Dorsolateral prefrontal cortex (tissue), 122 donors: ENCODE measurements at places on chromosomes 12 and 14. TPM values are rescaled to one million over a fixed set of nuclear protein-coding genes. Genes with fewer than 3 reads are reported as not detected.

The CLMN gene
- 102 TPM for total RNA-seq

The SLC5A8 gene
- 0.48 TPM for total RNA-seq

DNA sequence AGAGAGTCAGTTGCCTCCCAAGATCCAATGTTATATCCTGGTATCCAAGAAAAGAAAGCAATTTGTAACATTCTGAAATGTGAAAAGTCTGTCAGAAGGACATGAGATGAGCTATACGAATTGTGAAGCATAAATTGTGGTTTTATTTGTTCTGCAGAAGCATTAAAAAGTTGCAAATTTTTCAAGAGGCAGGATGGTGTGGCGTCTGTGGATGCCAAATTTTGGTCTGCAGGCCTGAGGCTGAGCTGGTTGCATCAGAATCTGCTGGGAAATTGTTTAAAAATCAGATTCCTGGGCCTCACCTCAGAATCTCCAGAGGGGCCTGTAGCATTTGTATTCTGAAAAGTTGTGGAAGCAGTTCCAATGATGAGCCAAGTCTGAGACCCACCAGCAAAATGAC, 284.7 kb downstream of the NUAK1 start:
- DNase-seq = no peak

The DEPDC4 gene
- not detected for total RNA-seq

DNA sequence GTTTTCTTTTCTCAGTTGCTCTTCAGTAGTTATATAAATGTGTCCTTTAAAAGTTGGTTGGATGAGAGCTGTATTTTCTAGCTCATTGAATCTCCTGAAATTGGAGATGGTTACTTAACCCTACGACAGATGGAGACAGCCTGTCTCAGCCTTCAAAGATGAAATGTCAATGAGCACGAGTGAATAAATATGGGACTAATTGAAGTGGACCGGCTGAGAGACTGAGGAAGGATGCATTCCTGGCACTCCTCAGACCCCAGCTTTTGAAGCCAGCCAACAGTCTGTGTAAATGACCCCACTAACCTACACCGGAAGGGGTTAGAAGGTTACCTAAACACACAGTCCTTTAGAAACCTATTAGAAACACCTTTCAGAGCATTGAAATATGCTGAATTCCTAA, 46.6 kb downstream of the PDZRN4 start:
- no peak for DNase-seq
